ENCODE measurements at places on chromosomes 3 and 15.

- DNase-seq = no peak
Observed at GRCh38 chr3:162721736-162722135, 1225.1 kb downstream of the OTOL1 start.

DNA sequence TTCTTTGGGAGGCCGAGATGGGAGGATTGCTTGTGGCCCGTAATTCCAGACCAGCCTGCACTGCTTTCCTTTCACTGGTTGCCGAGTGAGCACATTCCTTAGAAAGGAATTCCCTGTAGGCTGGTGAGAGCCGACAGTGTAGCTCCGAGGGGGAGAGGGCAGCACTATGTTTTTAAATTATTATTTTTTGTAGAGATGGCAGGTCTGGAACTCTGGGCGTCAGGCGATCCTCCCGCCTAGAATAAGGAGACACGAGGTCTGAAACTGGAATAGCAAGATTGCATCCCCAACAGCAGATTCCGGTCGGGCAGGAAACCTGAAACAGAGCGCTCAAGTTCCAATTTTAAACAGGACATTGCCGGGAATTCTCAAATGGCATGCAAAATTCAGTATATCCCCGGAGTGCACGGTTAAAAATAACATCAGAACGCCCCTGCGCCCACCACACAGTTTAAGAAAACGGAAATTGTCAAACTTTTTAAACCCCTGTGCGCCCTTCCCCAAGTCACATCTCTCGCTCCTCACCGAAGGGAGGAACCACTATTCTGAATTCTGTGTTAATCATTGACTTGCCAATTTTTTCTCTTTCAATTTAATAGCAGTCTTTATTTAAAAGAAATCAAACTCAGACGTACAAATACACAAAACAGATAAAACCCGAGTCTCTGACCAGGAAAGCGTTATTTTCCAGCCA lies 643 bp upstream of the RNU5B-1 start:
- peak; percentile 31 for DNase-seq

GRCh38 chr15:84991014-84991712 lies 9.5 kb downstream of the PDE8A start:
- no peak for DNase-seq

- DNase-seq = no peak
Observed at GRCh38 chr15:65373163-65373651, 4.6 kb downstream of the IGDCC3 start.

DNA sequence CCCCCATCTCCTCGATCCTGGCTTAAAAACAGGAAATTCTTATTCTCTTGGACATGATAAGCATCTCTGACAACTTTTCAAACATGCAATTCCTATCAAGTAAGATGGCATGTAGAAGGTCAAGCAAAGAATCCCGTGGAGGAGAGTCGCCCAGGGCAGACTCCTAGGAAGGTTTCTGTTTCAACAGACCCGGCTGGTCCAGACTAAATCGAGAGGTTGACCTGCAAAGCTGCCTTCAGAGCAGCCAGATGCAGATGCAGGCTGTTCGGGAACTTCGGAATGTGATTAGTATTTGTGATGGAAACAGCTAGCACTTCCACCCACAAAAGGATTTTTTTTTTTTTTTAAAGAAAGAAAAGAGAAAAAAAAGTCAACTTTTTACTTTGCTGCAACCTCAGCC lies 216.8 kb downstream of the NR1D2 start:
- DNase-seq = no peak

- no peak for DNase-seq
Observed at GRCh38 chr3:67375976-67376375, 278.4 kb downstream of the SUCLG2 start.

- no peak for DNase-seq
Observed at GRCh38 chr3:117660941-117661817, 951.6 kb downstream of the TUSC7 start.

GRCh38 chr3:49652903-49653415 lies 21.2 kb upstream of the APEH start:
- no peak for DNase-seq

GRCh38 chr3:72690629-72691028 lies 157.6 kb downstream of the SHQ1 start:
- DNase-seq = no peak
